ENCODE measurements at places on chromosomes 7 and 10. TPM values are rescaled to one million over a fixed set of nuclear protein-coding genes. Genes with fewer than 3 reads are reported as not detected.

DNA sequence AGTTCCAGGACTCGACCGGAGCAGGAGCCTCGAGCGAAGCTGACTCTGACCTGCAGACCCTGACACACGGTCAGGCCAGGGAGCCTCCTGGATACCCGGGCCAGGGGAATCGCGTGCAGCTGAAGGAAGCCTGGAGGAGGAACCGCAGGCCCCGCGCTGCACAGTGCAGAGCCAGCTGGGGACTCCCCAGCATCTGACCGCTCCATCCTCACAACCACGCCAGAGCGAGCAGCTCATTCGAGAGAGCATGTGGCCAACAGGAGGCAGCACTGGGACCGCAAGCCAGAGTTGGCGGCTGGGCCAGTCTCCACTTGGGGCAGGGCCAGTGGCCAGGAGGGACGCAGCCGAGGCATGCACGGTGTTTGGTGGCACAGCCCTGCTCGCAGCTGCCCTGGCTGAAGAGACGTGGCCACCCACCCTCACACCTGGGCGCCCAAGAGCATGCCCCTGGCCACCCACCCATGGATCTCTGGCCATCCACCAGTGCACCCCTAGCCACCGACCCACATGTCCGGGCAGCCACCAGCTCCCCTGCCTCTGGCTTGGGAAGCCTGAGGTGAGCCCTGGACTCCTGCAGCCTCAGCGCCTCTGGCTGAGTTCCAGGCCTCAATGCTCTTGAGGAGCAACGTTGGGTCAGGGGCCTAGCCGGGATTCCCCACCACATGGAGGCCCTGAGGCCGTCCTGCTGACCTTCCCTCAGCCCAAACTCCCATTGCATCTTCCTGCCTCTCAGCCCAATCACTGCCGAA, 213.9 kb downstream of the ELFN1 start:
- peaks cover 7% of the 10 kb centered on the region for H3K4me1 ChIP-seq
- H3K36me3 ChIP-seq: no peaks in the 10 kb centered on the region
- H3K27me3 ChIP-seq: no peaks in the 10 kb centered on the region
- DNase-seq: no peak
- H3K4me3 ChIP-seq: no peak overlapping the region

- H3K4me3 ChIP-seq: no peak overlapping the region
- peaks cover 5% of the 10 kb centered on the region for H3K4me1 ChIP-seq
- H3K27ac ChIP-seq: no peak overlapping the region
- H3K27me3 ChIP-seq: peaks cover 8% of the 10 kb centered on the region
Observed at GRCh38 chr10:88427024-88427423, 156.1 kb downstream of the RNLS start.

ADAMTS14 gene
- total RNA-seq: 4.1 TPM

CACNB2 gene
- total RNA-seq: 0.43 TPM

PGAM2 gene
- 0.97 TPM for total RNA-seq

LAMB4 gene
- total RNA-seq: 1.1 TPM

Data from osteocyte (in vitro differentiated cells).